Stimulated activated CD8-positive, alpha-beta memory T cell treated with anti-CD3 and anti-CD28 coated beads, Interleukin-7, amount 100 ng/mL, for 1 hour (primary cell): ENCODE measurements at places on chromosomes 13 and 19.

DNA sequence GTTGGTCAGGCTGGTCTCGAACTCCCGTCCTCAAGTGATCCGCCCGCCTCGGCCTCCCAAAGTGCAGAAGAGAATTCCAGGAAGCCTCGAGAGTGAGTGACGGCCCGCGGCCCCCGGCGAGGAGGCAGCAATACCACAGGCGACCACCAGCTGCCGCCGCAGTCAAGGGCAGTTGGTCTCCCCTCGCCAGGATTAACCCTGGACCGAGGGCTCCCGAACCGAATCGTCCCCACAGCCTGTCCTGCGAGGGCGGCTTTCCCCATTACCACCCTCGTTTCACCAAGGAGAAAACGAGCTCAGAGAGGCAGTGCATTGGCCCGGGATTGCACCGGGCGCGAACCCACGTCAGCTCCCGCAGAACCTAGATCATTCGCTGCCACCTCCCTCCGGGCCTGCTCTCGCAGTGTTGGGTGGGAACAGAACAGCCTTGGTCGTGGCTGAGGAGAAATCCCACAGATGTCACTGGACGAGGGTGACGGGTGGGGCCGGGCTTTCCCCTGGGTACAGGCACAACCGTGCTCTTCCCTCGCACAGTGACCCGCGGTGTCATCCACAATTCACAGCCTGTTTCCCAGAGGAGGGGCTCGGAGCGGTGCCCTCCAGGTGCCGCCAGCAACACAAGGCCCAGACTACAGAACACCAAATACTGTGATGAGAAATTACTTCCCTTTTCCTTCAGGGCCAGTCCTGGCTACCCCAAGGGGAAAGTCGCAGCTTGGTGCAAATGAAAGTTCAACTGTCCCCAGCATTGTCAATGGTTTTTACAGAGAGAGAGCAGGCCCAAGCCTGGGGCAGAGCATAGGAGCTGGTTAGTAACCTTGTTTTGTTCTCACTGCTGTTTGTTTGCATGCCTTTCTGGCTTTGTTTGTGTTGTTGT is 24.8 kb downstream of the C2CD4C start:
- no peak for DNase-seq

DNA sequence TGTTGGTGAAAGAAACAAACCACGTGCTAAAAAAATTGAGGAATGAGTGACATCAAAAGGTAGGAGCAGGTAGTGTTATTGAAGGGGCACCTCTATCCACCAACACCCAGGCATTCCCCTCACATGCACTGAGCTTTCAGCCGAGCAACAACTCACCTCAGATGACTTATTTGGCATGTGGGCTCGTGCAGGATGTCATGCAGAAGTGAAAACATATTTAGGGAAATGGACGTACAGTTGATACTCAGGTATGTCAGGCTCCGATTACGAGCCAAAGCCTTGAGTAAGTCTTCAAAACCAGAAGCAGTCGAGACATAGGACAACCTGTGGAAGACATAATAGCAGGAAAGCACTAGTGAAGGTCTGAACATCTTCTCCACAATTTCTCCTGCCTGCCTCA is 30.4 kb downstream of the NLRP11 start:
- no peak for DNase-seq

DNA sequence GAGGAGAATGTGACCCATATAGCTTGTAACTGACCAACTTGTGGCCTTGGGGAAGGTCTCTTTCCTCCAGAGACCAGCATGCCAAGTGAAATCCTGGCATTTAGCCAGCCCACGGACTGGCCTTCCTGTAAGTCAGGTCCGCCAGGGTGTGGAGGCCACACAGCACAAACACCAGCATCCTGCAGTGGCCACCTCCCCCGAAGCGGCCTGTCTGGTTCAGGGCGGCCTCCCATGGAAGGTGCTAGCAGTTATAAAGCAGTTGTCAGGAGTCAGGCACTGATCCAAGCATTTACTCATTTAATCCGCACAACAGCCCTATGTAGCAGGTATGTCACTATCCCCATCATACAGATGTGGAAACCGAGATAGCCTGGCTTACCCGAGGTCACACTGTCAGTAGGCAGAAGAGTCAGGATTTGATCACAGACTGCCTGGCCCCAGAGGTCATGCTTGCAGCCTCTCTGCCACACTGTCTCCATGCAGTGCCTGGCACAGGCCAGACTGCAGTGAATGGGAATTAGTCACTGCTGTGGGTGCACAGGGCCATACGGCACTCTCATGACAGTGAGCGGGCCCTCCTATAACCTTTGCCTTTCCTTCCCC is 36.7 kb downstream of the CAPN12 start:
- DNase-seq: no peak

GRCh38 chr13:22412452-22412851 is 741.6 kb downstream of the FGF9 start:
- DNase-seq: no peak

DNA sequence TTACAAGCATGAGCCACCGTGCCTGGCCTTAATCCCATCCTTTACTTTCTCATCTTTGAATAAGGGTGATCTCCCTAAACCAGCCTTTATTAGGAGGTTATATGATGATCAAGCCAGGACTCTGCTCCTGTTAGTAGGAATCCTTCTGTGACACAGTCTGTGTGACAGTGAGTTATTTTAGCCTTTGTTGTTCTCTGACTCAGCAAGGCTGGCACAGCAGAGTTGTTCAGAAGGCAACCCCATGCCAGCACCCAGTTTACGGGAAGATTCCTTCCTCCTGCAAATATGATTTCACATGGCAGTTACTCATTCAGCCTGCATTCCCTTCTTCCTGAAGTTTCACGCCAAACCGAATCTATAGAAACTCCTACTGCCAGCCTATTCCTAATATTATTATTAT is 10.5 kb upstream of the MIER2 start:
- no peak for DNase-seq

GRCh38 chr19:44572581-44572900 is 40.8 kb upstream of the IGSF23 start:
- DNase-seq: no peak

GRCh38 chr19:15452111-15453047 is 2.6 kb upstream of the WIZ start:
- DNase-seq: no peak

GRCh38 chr19:5132206-5132560 is 163.3 kb downstream of the KDM4B start:
- no peak for DNase-seq

DNA sequence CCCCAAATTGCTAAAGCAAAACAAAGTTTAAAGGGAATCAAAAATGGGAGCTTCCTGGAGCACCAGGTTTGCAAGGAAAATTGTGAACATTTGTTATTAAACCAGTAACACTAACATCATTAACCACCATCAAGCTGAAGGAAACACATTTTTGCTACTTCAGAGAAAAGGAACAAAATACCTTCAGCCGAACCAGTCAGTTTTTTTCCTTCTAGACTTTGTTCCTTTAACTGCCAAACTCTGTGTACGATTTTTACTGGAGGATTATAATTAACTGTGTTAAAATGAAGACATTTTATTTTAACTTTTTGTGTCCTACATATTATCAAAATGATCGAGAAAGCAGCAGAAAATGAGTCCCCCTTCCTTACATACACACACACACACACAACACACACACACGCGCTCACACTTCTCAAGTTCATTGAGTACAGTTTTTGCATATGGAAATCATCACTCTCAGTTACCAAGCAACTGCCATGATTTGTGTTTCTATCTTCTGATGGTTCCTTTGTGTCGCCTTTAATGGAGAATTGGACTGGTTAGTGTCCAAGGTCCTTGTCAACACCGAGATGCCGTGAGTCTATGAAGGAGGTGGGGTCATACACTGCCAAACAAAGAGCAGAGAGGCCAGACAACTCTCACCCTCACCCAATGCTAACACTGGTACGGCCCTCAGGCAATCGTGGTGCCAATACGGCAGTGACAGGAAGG is 9.8 kb upstream of the SERP2 start:
- DNase-seq: no peak

DNA sequence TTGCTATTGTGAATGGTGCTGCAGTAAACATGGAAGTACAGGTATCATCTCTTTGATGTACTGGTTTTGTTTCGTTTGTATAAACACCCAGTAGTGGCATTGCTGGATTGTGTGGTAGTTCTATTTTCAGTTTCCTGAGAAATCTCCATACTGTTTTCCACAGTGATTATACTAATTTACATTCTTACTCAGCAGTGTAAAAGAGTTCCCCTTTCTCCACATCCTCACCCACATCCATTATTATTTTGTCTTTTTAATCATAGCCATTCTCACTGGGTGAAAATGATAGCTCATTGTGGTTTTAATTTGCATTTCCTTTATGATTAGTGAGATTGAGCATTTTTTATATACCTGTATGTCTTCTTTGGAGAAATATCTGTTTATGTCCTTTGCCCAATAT is 62.3 kb upstream of the PARP4 start:
- no peak for DNase-seq

DNA sequence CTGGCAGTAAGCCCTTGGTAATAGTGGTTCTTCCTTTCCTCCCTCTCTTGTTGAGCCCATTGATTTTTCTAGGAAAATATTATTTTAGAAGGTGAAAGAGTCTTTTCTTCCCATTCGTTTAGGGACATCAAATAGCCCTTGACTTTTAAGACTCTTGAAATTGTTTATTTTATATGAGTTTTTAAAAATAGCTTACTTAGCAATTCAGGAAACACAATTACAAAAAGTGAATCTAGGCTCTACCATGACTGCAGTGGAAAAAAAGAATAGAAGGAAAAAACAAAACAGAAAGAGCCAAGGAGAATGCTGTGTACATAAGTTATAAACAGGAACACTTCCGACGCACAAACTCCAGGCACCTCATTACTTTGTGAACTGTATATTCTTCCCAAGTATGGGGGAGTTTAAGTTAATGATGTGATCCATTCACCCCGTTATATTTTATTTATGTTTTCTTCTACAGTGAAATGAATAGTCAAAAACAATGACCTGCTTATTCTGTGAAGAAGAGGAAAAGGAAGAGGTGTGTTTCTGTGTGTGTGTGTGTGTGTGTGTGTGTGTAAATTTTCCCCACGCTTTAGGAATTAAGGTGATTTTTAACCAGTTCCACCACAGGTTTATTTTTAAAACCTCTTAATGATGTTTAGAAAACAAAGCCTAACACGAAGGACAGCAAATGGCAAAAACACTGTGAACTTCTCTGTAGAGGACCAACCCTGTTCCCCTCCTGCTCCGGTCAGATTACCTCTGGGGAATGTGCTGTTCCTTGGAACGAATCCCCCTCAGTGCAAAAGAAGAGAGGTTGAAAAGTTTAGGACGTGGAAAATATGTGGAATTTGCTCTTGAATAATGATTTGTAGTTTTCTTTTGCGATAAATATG is 266.3 kb downstream of the KLF5 start:
- no peak for DNase-seq

GRCh38 chr19:1616875-1617274 is 11.6 kb upstream of the UQCR11 start:
- DNase-seq: no peak

DNA sequence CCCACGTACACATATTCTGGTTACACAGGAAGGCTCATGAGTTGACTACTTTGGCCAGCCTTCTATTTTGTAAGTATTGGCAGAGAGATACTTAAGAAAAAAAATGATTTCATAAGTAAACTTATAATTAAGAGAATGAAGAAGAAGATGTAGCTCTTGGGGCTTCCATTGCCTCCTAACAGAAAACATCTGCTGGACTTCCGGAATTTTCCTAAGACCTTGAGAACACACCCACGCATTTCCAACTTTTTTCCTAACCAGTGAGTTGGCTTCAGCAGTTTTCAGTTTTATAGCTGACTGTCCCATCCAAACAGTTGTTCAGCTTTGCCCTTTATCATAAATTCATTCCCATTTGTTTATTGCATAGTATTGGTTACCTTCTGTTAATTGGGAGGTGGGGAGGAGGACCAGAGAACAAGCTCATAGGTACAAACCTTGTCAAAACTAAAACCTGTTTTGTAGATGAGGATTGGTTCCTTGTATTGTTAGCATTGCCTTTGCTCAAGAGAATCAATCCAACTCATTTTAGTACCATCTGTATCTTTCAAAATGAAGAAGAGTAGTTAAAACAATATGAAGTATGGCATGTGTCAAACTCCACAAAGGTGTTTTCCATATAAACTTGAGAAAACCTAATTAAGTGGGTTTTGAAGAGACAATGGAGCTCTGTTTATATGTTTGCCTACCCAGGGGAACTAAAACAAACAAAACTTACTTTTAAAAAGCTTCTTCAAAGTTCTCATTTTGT is 93.9 kb downstream of the COL4A2 start:
- no peak for DNase-seq

GRCh38 chr13:31074756-31075155 is 86.9 kb downstream of the HSPH1 start:
- DNase-seq: no peak

DNA sequence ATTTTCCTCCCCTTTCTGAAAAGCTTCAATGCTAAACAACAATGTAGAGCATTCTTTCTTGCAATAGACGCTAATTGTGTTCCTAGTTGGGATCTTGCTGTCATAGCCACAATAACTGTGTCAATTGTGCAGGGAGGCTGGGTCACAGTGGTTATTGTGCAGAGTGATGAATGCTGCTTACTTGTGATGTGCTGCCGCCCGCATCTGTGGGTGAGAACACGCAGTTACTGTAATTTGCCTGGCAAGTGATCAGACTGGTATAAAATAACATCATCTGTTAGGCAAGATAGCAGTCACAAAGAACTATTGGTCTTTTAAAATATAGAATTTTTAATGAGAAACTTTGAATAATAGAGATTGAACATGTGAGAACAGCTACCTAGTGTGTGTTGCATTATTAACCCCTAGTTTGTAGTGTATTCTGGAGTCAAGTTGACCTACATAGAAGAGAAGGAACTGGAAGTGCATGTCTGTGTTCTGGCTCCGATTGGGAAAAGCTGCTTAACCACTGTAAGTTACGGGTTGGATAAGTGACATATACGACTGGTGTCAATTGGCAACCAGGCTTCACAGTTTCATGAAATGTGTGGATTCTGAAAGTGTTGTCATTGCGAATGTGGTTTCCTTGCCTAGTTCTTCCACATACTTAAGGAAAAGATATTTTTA is 43.6 kb downstream of the SLAIN1 start:
- no peak for DNase-seq

DNA sequence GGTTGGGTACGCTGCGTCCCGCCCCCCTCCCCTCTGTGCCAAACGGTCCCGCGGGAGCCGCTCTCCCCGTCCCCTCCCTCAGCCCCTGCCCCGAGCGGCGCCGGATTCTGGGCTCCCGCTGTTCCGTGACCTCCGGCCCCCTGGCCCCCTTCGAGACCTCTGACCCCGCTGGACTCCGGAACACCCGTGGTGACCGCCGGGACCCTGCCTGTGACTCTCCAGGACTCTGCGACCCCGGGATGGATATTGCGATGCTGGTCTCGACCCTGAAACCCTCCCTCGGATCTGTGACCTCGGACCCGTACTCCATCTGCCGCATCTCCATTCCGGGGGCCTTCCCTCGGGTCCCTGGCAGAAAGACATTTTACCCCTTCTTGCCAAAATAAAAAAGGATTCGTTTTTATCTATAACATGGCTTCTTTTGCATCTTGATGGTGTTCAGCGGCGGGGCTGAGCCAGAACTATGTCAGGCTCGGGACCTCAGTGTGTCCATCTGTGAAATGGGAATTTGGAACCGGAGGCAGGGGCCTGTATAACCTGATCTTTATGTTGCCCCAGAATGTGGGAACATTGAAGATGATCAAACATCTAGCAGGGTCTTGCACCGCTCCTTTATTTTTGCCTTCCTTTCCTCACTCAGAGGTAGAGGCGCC is 654 bp upstream of the MEGF8 start:
- DNase-seq: no peak
